ENCODE measurements at places on chromosomes 2 and 18.

- peak; percentile 53 for DNase-seq
These were observed 452.1 kb downstream of the TMX3 start for GRCh38 chr18:68262690-68263294.

DNA sequence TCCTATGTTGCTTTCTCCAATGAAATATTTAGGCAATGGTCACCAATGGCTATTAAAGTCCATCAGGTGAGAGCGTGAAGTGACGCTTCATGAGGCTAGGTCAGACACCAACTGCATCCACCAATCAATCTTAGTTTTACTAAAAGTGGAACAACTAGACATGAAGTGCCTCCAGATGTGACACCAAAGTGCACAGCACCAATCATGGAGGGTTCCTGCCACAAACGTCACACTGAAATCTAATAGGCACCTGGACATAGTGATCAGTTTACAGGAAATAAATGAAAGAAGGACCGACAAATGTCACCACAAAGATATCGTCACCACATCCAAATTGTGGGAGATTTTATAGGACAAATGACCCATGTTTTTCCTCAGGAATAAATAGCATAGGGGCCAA lies 70.5 kb downstream of the PSMG2 start:
- no peak for DNase-seq

DNA sequence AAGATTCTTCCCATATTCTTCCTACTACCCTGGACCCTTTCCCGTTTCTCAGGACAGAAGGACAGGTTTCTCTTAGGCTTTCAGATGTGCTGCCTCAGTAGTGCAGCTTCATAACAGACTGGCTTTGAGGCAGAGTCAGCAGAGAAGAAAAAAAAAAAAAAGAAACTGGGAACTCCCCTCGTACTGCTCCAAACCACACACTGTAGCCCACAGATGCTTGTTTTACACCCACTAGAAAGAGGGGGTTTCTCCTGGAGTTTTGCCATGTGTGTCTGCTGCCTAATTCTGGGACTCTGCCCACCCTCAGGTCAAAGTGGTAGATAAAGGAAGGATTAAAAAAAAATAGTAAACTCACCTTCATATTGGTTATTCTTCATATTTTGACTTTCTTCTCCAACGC lies 95.9 kb downstream of the NCOA1 start:
- no peak for DNase-seq

- no peak for DNase-seq
These were observed 50.2 kb upstream of the CABLES1 start for GRCh38 chr18:23085066-23085465.

- peak; percentile 86 for DNase-seq
These were observed 28.3 kb upstream of the ASAP2 start for GRCh38 chr2:9178110-9178903.
